NCI-H1092 treated with DMSO at 0.1 percent for 48 hours (cell line): ENCODE measurements at places on chromosomes 3 and 15.

- DNase-seq, result peak; percentile 59
Measured at GRCh38 chr3:186772701-186773417, 10.5 kb upstream of the EIF4A2 start.

DNA sequence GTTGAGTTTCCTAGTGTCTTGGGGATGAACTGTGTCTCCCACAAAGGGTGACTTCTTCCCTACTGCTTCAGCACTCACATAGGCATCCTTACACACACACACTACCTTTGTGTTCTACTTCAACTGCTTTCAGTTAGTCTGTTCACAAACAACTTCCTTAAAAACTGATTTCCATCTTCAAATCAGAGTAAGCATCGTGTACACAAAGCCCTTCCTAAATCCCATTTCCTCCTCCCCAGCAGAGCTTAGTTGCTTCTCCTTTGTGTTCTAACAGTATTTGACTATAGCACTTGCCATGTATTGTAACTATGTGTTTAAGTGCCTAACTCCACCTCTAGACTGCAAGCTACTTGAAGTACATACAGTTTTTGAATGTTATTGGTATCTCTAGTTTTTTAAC, 71.7 kb downstream of the TNIK start:
- DNase-seq, result no peak

GRCh38 chr3:167148136-167148535, 232.0 kb downstream of the ZBBX start:
- no peak for DNase-seq

- DNase-seq, result no peak
Measured at GRCh38 chr3:41933154-41933676, 28.7 kb downstream of the ULK4 start.

DNA sequence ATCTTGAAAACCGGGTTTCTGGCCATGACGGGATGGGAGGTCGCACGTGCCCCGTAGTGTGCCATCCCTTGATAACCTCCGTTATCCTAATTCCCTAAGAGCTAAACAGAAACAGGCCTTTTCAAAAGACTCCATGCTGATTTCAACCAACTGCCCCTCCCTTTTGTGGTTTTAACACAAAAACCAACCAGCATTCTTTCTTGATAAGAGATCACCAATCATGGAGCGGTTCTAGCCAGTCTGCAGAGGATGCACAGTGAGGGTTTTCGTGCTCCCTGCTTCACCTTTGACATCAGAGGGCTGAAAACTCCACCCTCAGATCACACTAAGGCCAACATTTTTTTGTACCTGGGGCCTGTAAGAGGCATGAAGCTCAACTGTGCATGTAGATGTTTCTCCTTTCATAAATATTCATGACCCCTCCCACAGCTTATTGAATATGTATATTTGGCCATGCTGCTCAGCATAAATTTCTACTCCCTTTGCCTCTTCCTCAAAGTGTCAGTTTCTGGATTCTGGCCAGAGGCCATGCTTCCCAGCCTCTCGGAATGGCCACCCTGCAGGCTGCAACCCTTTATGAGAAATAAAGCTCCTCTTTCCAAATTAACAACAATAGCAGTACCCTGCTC, 41.3 kb downstream of the FAM3D start:
- no peak for DNase-seq

DNA sequence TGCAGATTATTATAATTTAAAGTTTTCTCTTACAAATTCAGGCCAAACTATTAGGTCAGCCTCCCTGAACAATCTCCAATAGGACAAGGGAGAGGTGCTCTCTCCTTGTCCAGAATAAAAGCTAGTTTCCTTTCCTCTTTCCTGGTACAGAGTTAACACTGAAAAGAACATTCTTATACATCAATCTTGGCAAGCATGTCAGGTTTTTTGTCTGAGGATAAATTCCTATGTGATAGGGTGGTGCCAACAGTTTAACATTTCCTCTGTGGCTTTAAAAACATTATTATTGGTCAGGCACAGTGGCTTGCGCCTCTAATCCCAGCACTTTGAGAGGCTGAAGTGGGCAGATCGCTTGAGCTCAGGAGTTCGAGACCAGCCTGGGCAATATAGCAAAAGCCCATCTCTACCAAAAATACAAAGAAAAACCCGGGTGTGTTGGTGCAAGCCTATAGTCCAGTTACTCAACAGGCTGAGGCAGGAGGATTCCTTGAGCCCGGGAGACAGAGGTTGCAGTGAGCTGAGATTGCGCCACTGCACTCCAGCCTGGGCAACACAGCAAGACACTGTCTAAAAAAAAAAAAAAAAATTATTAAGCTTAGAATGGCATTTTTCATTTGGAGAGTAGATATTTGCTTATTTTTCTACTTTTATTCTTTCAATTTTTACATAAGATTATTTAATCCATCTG, 13.7 kb upstream of the ULK4 start:
- DNase-seq, result no peak

- DNase-seq, result no peak
Measured at GRCh38 chr3:172520301-172520831, 2.9 kb downstream of the TNFSF10 start.

GRCh38 chr3:155991212-155991611, 120.8 kb downstream of the GMPS start:
- no peak for DNase-seq

- no peak for DNase-seq
Measured at GRCh38 chr3:57877116-57877515, 121.0 kb downstream of the SLMAP start.

DNA sequence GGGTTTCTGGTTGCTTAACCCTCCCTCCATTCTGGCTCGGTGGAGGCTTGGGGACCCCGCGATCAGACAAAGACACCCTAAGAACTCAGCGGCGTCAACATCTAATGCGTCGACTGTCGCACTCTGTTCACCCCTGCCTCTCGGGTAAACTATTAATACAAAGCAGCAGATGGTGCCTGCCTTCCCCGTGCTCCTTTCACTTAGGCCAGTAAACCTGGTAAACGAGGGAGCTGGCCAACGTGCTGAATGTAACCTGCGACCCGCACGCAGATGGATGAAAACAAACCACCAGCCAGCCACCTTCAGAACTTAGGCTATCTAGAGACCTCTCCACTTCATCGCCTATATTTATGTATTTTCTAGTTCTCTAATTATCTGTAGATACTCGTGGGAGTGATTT, 848 bp upstream of the CADPS start:
- peak; percentile 48 for DNase-seq

GRCh38 chr3:192062186-192062585, 601.2 kb downstream of the PYDC2 start:
- DNase-seq, result no peak

GRCh38 chr15:70687482-70687881, 75.9 kb downstream of the UACA start:
- DNase-seq, result no peak

DNA sequence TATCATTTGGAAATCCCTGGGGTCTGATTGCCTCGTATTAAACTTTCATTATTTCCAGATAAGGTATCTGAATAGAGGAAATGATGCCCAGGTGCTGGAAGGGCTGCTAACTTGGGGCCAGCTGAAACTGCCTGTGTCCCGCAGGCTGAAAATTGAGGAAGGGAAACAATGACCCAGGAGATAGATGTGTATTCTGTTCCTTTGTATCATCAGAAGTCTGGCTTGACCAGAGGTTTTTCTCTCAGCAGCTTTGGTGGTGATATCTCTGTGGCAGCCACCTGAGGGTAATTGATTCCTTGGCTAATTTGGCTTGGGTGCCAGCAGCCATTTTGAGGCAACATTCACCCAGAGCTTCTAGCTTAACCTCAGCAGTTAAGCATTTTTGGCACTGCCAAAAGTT, 90.0 kb upstream of the STT3B start:
- no peak for DNase-seq

DNA sequence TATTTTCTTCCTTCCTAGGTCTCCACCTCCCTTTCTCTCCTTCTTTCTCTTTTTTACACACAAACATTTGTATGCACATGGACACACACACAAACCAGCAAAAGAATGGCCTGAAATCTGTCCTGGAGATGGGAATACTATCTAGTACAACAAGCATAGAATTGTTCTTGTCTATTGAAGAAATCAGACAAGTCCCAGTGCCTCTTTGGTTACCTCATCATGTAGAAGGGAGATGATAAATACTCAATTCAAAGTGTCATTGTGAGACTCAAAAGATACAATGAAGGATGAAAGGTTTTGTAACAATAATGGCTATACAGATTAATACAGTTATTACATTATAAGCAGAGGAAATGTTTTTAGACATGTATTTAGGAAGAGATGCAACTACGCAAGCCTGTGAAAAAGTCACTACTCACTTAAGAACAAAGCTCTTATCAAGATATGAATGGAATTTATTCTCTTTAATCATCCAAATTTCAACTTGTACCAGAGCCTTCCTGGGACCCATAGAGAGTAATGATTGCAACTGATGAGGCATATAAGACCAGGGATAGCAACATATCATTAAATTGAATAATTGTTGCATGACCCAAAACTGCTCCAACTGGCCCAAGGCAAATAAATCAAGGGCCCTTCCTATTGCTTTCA, 43.2 kb downstream of the P3H2 start:
- DNase-seq, result no peak
